ENCODE measurements at places on chromosomes 12 and 14.

- DNase-seq: no peak
These were observed 12.4 kb downstream of the CBLN3 start for GRCh38 chr14:24416932-24417619.

DNA sequence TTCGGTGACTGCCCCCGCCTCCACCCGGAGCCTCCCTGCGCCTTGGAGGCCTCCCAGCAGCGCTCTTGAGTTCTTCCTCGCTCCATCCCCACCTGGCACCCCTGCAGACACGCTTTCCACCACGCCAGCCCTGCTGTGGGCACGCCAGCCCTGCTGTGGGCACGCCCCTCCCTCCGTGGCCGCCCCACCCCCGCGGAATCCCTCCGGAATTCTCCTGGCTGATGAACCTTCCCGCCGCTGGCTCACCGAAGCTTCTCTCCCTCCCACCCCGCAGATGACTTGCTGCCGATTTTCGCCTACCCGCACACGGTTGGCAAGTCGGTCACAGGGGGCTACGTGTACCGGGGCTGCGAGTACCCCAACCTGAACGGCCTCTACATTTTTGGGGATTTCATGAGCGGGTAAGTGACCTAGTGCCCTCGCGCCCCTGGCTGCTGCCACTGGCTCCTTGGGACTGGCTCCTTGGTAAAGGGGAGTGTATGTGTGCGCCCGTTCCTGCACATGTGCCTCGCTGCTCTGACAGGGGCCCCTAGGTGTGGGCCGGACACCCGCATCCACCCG lies 15.2 kb downstream of the HHIPL1 start:
- no peak for DNase-seq

- no peak for DNase-seq
These were observed 264.2 kb upstream of the KITLG start for GRCh38 chr12:88844426-88844825.

GRCh38 chr12:69338120-69338859 lies 9.9 kb upstream of the LYZ start:
- DNase-seq: no peak

DNA sequence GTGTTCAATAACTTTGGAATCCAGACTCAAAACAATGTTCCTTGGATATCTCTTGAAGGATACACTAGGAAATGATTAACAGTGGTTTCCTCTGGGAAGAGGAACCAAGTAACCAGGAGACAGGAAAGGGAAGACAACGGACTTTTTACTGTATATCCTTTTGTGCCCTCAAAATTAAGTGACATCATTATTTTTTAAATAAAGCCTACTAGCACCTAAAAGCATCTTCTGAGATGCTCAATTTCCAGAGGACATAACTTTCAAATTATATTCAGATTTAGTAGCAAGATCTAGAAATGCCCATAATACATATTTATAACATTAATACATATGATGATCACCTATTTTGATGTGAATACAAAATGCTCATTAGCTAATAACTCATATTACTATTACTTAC lies 6.5 kb downstream of the HECTD1 start:
- DNase-seq: no peak

DNA sequence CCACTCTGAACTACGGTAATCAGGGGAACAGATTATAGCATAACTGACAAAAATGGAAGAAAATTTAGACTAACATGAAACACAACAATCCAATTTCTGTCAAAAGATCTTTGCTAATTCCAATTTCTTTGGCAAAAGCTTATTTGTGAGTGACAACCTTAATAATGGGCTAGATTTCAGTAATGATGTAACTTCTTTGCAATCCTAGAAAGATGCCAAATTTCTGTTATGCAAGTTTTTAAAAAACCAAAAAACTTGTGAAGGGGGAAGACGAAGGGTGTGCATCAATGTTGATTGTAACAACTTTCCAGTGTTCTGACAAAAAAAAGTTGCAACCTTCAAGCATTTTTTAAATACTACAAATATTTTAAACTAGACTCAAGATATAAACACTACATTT lies 59.9 kb downstream of the DICER1 start:
- DNase-seq: no peak

DNA sequence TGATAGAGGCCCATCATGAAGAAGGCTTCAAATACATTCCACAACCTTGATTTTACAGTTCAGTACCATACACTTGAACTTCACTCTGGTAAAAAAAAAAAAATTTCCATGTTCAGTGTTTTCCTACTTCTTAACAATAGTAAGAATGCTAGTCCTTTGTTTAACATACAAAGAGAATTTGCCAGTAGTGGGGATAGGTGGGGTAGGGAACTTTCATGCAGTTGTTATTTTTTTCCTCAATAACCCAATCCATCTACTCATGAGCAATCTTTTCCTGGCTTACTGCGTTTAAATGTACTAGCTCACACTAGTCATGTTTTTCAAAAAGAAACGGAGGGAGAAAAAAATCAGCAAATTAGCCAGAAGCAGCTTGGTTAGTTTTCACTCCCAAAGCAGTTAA lies 206.1 kb downstream of the PRKD1 start:
- DNase-seq: no peak

GRCh38 chr12:48451372-48451771 lies 21.0 kb upstream of the ANP32D start:
- no peak for DNase-seq

- DNase-seq: no peak
These were observed 35.7 kb downstream of the SLC38A4 start for GRCh38 chr12:46790066-46790465.

DNA sequence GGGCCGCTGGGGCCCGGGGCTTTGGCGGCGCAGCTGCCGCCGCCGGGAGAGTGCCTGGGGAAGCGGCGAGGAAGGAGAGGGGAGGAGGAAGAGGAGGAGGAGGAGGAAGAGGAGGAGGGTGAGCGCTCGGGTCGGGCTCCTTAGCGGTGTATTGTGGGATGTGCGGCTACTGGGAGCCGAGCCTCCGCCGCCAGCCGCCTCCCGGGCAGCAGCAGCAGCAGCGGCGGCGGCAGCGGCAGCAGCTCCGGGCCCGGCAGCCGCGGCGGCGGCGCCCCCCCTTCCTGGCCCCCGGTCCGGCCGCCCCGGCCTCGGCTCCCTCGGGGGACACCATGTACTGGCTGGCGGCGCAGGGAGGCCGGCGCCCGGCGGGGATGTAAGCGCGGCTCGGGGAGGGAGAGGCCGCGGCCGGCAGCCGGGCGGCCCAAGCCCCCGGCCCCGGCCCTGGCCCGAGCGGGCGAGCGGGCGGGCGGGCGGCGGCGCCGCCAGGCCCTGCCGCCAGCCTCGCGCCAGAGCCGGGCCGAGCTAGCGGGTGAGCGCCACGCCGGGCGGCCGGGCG lies at the start of gene SETD1B:
SETD1B (plus strand) TSS at position 149 of the 556 bp plus-strand sequence. CDS start 729 bp downstream, outside the sequence.
- DNase-seq: peak; percentile 63

GRCh38 chr14:72962829-72963312 lies 36.6 kb downstream of the DCAF4 start:
- peak; percentile 98 for DNase-seq

DNA sequence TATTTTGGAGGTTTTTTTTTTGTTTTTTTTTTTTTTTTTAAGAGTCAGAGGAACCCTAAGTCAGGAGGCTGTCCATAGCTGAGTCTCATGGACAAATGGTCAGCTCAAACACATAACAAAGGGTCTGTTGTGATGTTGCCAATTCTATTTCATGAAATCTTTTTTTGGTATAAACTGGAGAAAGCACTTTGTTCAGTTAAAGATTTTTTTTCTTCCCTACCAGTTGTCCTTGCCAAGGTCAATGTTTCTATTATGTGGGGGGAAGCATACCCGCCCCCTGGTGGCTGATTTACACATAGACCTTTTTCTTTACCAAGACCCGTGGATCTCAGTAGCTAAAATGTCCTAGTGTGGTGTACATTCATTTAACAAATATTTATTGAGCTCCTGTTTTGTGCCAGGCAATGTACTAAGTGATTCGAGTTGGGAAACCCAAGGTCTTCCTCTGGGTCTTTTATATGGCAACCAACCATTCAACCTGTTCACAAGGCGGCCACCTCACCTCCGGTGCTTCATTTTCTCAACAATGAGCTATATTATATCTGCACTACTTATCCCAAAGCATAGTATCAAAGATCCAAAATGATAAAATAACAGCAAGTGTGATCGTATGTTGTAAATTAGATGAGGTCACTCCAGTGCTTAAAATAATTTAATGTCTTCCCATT lies 214.5 kb downstream of the PAH start:
- DNase-seq: peak; percentile 30

- DNase-seq: no peak
These were observed 3.5 kb downstream of the TAC3 start for GRCh38 chr12:57012600-57013465.

GRCh38 chr12:47729233-47729632 lies 3.9 kb upstream of the ENDOU start:
- no peak for DNase-seq

GRCh38 chr12:56995930-56996496 lies 10.3 kb downstream of the ZBTB39 start:
- no peak for DNase-seq

GRCh38 chr14:67559639-67560038 lies 26.5 kb downstream of the PLEKHH1 start:
- no peak for DNase-seq

- no peak for DNase-seq
These were observed 199.4 kb upstream of the GZMB start for GRCh38 chr14:24833385-24833784.

DNA sequence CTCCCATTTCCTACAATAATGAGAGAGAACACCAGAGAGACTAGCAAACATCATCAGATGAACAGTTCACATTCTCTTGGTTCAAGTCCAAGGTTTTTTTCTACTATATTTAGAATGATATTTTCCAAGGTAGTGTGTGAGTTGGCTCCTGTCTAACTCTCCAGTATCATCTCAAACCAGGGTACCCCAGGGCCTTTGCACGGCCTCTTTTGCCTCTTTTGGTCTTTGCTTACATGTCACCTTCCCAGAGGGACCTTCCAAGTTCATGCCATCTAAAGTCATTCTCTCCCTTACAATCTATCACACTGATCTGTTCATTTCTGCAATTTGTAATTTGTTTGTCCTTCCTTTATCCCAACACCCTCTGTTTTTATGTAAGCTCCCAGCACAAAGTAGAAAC lies 264.5 kb downstream of the VRK1 start:
- DNase-seq: no peak

- peak; percentile 4 for DNase-seq
These were observed 393.3 kb upstream of the RPL10L start for GRCh38 chr14:47044841-47045240.

DNA sequence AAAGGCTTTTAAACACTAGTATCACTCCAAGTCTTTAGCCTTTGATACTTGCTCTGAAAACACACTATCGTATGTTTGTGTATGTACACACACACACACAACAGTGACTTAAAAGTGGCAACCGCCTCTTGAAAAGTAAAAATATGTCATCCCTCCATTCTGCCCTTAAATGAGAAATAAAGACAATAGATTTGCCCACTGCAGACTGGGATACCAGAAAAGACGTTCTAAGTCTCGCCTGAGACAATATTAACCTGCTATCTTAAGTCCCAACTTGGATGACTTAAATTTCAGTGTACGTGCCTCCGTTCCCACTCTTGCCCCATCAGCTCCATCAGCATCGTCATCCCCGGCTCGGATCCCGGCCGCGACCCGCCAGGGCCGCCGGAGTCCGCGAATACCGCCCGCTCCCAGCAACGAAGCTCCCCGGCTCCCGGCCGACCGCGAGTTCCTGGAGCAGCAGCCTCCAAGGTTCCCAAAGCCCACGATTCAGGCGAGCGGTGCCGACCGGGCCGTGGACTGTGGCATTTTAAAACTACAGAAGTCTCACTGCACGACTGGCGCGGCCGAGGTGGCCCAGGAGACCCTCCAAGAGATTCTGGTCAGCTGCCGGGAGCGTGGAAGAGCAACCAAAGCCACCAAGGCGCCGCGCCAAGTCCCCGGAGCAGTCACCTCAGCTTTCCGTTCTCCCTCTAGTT lies 2.8 kb upstream of the ARID2 start:
- DNase-seq: peak; percentile 5

All from A172 (cell line).